Activated CD8-positive, alpha-beta memory T cell treated with anti-CD3 and anti-CD28 coated beads, Interleukin-2, amount 50 U/mL, for 4 hours (primary cell): ENCODE measurements at places on chromosomes 7 and 10.

DNA sequence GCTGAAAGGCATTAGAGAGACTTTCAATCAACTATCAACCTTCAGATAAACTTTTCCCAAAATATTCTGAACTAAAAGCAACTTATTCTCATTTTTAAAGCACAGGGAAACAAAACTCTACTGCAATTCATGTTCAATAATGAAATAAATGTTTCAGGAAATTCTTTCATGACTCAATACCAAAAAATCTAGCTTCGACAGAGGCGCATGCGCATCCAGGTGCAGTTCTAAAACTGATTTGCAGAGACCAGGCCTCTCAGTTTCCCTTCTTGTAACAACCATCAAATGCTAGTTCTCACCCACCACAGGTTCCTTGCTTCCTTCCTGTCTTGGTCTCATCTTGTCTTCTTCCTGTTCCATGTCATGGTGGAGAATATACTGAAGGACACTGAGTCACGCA lies 55.3 kb upstream of the NRBF2 start:
- no peak for DNase-seq

- no peak for DNase-seq
These were observed 14.7 kb downstream of the CCDC71L start for GRCh38 chr7:106646256-106646655.

DNA sequence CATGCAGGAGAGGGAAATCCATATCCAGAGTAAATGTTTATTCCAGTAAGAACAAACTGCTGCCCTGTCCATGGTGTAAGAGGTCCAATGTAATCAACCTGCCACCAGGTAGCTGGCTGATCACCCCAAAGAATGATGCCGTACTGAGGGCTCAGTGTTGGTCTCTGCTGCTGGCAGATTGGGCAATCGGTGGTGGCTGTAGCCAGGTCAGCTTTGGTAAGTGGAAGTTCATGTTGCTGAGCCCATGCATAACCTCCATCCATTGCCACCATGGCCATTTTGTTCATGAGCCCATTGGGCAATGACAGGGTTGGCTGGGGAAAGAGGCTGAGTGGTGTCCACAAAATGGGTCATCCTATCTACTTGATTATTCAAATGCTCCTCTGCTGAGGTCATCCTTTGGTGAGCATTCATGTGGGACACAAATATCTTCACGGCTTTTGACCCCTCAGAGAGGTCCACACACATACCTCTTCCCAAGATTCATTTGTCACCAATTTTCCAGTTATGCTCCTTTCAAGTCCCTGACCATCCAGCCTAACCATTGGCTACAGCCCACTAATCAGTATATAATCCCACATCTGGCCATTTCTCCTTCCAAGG lies 23.3 kb upstream of the PAPSS2 start:
- no peak for DNase-seq

GRCh38 chr10:14010769-14011574 lies 319.8 kb downstream of the FRMD4A start:
- DNase-seq: no peak

- DNase-seq: no peak
These were observed 70.0 kb upstream of the CC2D2B start for GRCh38 chr10:95837783-95838182.

DNA sequence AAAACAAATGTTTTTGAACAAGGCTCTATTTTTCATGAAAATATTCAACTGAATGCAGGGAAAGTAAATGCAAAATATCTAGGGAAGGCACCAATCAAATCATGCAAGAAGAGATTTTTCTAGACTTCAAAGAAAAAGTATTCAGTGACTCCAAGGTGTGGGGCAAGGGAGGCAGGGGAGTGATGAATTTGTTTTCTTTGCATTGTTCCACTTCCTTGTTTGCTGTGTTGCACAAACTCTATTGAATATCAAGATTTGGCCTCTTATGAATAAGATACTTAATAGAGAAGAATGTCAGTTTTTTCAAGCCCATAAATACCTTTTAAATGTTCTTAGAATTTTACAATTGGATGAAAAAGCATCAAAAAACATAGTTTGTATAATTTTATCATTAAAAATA lies 26.4 kb downstream of the STEAP1 start:
- no peak for DNase-seq

- no peak for DNase-seq
These were observed 36.1 kb downstream of the SGPL1 start for GRCh38 chr10:70851597-70852475.

GRCh38 chr7:128059143-128059988 lies 28.1 kb upstream of the LRRC4 start:
- no peak for DNase-seq
